GOT3 (cell line): ENCODE measurements at places on chromosomes 7 and 10.

DNA sequence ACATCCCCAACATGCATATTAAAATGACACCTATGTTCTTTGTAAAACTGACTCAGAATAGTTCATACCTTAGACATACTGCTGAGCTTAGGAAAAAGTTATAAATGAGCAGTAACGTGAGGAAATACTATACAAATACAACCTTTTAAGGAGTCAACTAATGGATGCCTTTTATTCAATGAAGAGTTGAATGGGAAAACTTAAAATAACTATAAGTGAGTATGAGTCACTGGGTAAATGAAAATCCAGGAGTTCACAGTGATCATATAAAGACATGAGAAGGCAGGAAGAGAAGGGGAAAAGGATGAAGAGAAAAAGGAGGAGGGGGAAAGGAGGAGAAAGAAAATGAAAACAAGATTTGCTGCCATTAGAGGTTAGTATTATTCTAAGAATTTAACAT lies 157.8 kb upstream of the PCDH15 start:
- no peak for DNase-seq

GRCh38 chr7:98500764-98501163 lies 99.9 kb upstream of the BAIAP2L1 start:
- DNase-seq = no peak

GRCh38 chr10:65571011-65571570 lies 1354.7 kb upstream of the LRRTM3 start:
- no peak for DNase-seq

- DNase-seq = no peak
Observed at GRCh38 chr10:120949609-120950031, 98.5 kb downstream of the WDR11 start.

DNA sequence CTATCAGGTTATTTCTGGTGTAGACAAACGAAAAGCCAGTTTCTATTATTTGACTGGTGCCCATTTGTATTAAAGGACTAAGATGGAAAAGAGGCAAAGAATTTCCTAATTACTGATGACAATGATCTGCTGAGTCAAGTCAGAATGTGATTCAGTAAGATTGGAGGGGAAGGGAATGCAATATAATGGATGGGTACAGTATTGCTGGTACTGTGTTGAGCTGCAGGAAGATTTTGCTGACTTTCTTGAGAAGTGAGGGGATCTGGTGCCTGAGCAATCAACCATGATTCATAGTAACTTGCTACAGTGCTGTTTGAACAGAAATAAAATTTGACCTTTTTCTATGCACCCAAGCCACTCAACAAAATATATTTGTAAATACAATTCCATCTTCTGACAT lies 139.1 kb upstream of the RHEB start:
- DNase-seq = no peak

GRCh38 chr7:31465285-31465684 lies 48.6 kb upstream of the ITPRID1 start:
- DNase-seq = no peak

GRCh38 chr7:3537210-3537875 lies 236.3 kb downstream of the SDK1 start:
- no peak for DNase-seq

DNA sequence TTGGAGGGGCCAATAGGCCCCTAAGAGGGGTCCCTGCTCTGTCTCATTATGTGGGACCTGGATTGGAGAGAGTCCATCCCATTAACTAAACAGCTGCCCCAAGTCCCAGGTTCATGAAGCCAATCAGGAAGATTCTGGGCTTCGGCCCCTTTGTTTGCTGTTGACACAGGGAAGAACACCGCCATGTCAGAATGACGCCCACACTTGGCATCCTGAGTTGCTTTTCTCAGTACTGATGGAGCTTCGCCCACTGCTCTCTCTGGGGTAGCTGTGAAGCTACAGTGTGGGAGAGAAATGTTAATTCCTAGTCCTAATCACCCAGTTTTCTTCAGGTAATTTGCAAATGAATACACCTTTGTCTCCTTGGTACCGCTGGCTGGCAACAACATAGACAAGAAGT lies 264.7 kb downstream of the GLRX3 start:
- no peak for DNase-seq

GRCh38 chr7:93150200-93150835 lies 2.1 kb upstream of the SAMD9L start:
- no peak for DNase-seq

DNA sequence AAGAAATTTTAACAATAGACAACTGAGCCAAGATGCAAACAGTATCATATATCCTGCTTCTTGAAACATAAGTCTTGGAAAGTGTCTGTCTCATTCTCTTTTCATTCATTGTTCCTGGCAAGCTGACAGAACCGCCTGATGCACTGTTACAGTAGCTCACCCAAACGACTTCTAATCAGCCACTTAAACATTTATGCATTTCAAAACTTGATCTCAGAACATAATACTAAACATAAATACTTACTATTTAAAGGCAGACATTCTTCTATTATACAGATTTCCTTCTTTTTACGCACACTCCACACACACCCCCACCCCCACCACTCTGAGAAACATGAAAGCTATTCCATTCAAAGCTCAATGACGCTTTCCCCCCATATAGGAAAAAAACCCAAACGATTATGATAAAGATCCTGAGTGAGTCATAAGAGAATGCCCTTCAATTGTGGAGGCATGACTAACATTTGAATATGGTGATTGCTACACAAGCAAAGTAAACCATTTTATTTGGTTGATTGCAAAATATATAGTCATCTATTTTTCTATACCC lies 30.5 kb downstream of the SHTN1 start:
- no peak for DNase-seq

DNA sequence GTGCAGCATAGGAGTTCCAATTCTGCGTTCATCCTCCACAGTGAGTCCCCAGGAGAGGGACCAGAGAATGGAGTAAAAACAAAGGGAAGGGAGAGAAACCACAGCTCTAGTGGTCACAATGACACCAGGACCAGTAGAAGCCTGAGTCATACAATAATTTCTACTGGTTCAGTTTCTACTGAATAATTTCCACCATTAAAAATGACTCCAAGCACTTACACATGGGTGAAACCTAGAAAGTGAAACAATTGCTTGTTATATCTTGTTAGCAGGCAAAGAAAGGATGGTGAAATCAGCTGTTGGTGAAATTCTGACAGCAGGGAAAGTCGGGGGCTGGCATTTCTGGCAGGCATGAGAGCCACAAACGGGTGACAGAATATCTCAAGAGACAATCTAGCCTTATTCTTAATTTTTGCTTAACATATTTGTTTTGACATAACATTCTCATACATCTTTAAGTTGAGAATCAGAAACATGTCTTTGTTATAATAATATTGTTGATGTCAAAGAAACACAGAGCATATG lies 1065.8 kb upstream of the C7orf33 start:
- DNase-seq = no peak

- DNase-seq = no peak
Observed at GRCh38 chr7:13104128-13104527, 416.7 kb downstream of the ARL4A start.

DNA sequence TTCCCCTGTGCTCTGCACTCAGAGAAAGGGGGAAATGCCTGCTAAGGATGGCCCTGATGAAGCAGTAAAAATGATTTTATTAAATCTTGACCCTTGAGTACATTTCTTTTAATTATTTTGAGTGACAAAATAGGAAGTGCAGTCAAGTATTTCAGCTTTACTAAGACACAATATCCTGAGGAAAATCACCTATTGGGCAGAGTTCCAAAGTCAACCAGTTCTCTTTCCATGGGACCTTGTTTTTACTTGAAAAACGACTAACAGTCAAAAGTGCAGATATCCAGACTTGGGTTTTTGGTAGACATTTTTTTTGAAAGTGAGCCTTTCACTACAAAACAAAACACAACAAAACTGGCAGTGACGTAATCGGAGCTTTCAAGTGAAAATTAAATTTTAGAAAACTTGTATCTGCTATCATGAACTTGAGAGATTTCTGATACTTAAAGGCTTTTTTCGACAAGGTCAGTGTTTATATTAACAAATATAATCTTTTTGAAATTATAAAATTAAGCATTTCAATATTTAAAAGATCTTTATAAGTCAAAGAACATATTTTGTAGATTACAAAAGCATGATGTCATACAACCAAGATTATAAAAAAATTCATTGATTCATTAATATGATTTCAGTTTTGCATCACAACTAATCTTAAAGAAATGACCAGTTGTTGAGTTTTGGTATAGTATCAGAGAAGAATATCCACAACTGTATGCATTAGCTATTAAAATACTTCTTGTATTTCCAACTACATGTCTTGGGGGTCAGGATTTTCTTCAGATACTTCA lies 513.8 kb upstream of the AKR1E2 start:
- DNase-seq = no peak

DNA sequence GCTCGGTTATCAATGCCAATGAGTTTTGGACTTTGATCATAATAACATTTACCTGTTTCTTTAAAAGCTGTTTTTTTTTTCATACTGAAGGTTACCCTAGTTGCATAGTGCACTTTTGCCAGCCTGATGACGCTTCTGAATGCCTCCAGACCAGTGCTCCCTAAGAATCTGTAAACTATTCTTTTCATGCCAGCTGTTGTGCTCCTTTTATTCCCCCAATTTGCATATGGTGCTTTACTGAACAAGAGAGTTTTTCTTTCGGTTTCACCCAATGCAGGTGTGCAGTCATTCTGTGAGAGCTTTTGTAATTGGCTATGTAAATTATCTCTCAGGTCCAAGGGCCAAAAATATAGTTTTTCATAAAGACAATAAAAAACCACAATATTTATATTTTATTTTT lies 48.1 kb upstream of the GLCCI1 start:
- DNase-seq = no peak

DNA sequence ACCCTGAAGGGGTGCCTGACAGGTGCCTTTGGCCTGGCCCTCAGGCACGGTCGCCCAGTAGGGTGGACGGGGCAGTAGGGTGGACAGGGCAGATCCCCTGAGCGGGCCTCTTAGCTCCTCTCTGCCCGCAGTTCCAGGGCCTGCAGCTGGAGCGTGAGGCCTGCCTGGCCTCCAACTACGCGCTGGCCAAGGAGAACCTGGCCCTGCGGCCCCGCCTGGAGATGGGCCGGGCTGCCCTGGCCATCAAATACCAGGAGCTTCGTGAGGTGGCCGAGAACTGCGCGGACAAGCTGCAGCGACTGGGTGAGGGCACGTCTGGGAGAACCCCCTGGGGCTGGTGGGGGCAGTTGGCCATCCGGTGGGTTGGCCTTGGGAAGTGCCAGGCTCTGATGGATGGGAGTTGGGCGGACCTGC lies 1.7 kb downstream of the VPS37D start:
- DNase-seq = no peak

DNA sequence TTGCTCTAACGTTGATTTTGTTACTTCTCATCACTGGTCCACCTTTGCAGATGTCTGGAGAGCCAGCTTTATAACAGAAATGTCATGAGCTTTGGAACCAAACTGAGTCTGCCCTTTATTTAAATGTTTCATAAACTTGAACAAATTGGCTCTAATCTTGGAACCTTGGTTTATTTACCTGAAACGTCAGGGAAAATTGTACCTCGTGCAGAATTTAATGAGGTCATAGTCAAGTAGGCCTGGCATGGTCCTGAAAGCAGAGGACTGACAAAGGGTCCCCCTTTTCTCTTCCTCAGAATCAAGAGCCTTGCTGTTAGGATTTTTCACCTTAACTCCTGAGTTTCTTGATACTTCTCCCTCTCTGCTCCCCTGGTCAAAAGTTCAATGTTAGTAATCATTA lies 828.0 kb downstream of the GRID1 start:
- no peak for DNase-seq

DNA sequence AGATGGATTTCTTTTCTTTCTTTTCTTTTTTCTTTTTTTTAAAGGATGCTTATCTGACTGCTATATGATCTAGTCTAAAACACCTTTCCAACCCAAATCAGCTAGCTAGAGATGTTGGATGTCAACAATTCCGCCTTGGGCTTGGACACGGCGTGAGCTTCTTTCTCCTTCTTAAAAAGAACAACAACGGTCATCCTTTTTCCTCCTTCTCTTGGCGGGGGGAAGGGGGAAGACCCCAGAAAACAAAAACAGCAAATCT lies 1.0 kb downstream of the BEND7 start:
- DNase-seq = no peak

DNA sequence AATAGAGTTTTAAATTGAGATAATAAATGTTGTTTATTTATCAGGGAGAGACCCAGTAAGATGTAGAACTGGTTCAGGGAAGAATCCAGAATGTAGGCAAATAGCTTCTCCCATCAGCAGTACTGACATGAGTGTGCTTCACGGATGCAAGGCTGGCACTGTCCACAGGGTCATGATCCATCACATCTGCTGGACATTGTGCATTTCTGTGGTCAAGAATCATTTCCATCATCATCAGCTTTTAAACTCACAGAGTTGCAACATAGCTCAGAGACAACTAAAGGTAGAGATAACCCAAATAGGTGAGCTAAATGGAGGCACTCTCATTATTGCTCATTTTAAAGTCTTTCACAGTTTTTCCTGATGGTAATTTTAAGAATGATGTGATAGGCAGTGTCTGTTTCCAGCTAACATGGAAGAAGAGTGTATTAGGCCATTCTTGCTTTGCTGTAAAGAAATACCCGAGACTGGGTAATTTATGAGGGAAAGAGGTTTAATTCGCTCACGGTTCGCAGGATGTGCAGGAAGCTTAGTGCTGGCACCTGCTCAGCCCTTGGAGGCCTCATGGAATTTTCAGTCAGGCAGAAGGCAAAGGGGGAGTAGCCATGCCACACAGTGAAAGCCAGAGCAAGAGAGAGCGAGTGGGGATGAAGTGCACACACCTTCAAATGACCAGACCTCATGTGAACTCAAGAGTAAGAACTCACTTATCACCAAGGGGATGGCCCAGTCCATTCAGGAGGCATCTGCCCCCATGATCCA lies 80.8 kb downstream of the INPP5A start:
- no peak for DNase-seq

GRCh38 chr10:71679425-71679824 lies 40.2 kb downstream of the C10orf105 start:
- no peak for DNase-seq

- no peak for DNase-seq
Observed at GRCh38 chr10:111109501-111110242, 32.8 kb downstream of the ADRA2A start.

DNA sequence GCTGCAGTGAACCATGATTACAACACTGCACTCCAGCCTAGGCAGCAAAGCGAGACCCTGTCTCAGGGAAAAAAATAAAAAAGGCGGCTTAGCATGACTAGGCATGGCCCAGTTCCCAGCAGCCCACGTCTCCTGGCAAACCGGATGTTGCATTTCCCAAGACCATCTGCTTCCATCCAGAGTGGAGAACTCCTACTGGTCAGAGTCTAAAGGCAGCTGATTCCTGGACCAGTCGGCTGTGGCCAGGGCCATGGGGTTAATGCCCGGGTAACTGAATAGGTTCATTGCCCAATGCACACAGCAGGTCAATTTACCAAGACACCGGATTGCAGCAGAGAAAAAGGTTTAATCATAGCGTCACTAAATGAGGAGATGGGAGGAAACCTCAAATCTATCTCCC lies 133.1 kb downstream of the MYL10 start:
- DNase-seq = no peak

- DNase-seq = no peak
Observed at GRCh38 chr10:118629211-118629610, 33.8 kb upstream of the PRLHR start.
